ENCODE measurements at places on chromosomes 2 and 18.
A peak's percentile ranks its signal among the peaks of the same experiment; 100 is the strongest.

- no peak for DNase-seq
Observed at GRCh38 chr2:199762963-199763362, 88.0 kb downstream of the FTCDNL1 start.

DNA sequence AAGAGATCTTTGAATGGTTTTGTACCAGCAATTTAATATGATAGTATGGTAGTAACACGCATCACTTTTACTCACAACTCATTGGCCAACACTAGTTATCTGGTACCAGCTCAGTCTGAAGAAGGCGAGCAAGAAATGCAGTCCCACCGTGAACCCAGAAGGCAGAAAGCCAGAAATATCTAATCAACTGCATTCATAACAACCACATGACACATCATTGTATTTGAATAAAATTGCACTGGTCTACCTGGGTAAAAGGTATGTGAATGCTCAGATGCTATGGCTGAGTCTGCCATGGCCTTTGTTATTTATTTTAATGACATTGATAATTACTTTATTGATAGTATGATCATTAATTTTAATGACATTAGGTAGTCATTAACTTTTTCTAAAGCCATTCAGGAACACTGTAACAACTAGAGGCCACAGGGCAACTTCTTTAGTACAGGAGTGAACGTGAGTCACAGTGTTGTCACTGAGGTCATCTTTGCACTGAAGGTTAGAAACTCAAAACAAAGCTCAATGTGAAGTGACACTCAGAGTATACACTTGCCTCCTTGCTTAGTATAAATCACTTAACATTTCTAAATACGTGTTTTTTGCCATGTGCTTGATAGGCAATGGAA is 475.6 kb upstream of the TNP1 start:
- no peak for DNase-seq

- no peak for DNase-seq
Observed at GRCh38 chr2:42770288-42771131, 6.6 kb upstream of the OXER1 start.

DNA sequence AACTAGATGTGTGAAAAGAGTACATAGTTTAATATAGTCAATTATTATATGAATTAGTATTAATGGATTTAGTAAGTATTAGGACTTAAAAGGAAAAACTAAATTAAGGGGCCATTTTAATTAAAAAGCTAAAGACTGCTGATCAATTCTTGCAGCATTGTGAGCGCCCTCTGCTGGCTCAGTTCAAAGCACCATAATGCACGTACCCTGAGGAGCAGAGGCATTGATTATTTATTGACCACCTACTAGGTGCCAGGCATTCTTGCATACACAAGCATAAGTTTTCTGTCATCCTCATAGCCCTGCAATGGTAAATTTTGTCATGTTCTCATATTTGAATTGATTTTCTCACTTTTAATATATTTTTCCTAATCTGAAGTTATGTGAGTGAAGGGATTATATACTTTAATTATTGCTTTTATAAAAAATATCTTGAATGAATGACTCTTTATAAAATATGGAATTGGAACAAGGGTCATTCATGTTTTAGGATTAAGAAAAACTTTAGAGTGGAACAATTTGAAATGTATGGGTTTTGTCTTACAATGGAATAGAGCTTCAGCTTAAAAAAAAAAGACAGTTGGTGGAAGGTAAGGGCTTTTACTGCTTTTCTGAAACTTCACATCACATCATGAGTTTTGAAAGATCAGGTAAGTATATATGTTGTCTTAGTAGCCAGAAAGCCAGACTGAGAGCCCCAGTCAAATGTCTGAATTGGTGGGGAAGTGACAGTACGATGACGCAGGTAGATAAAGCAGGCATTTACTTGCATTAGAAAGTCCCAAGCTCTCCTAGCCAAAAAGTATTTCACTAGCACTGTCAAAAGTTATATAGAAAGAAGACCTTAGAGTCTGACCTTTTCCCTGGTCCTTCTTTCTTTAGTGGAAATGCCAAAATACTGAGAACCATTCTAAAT is 9.7 kb downstream of the ITGA4 start:
- peak; percentile 84 for DNase-seq

DNA sequence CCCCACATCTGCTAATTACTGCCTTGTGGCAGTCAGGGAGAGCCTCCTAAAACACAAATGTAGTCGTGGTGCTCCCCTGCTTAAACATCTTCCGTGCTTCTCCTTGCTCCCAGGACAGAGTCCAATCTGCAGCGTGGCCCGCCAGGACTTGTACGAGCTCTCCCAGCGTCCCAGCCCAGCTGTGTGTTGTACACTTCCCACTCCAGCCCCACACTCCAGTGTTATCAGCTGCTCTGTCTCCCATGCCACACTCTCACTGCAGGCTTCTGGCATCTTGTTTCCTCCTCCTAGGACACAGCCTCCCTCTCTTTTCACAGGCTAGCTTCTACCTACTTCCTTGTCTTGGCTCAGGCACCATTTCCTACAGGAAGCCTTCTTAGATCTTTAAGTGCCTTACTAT is 199.4 kb downstream of the ALPK2 start:
- no peak for DNase-seq
